ENCODE measurements at places on chromosomes 3 and 15. TPM values are rescaled to one million over a fixed set of nuclear protein-coding genes. Genes with fewer than 3 reads are reported as not detected.

The PAK6 gene
- total RNA-seq, result 6.6 TPM

The GHSR gene
- not detected for total RNA-seq

DNA sequence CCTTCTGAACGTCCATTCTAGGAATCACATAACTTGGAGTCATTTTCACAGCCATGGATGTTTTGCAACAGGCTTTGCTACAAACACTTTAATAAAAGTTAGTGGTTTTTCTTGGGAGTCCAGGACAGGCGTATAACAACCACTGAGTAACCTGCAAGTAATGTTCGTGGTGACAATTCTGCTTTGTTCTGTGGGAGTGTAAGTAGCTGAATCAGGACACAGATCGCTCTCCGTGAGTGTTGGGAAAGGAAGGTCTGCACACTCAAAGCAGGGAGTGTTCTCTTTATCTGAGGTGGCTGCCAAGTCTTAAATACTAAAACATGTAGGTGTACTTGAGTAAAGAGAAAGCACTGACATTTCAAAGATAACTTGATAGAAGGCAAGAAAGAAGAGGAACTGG is 7.9 kb upstream of the BNC1 start:
- DNase-seq, result no peak
- peaks cover 4% of the 10 kb centered on the region for H3K4me1 ChIP-seq

- no peak for DNase-seq
- peaks cover 41% of the 10 kb centered on the region for H3K27me3 ChIP-seq
- peak overlapping the region; percentile 82 for H3K4me3 ChIP-seq
- no peak overlapping the region for H3K27ac ChIP-seq
- H3K36me3 ChIP-seq, result no peaks in the 10 kb centered on the region
- no peaks in the 10 kb centered on the region for H3K4me1 ChIP-seq
Measured at GRCh38 chr3:130517602-130518001, 625 bp downstream of the COL6A6 start.

The CLDN18 gene
- total RNA-seq, result 0.27 TPM

GRCh38 chr3:10411598-10412332 is 90.9 kb upstream of the SEC13 start:
- no peaks in the 10 kb centered on the region for H3K4me1 ChIP-seq
- H3K27me3 ChIP-seq, result no peaks in the 10 kb centered on the region
- no peaks in the 10 kb centered on the region for H3K36me3 ChIP-seq
- no peak for DNase-seq

DNA sequence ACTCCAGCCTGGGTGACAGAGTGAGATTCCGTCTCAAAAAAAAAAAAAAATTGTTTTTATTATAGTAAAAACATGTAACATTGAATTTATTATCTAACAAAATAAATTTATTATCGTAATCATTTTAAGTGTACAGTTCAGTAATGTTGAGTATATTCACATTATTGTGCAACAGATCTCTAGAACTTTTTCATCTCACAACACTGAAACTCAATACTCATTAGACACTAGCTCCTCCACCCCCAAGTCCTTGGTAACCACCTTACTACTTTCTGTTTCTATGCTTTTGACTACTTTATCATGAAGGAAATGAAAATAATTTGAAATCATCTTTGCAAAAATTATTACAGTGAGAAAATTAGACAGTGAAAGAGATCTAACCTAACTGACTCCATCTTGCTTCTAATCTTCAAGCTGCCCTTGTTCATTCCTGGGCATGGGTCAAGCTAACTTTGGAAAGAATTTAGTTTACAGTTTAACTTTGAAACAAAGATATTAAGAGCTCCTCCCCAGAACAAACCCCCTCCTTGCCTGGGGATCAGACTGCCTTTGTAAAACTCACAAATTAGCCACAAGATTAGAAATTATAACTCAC is 15.0 kb upstream of the FYCO1 start:
- H3K27ac ChIP-seq, result no peak overlapping the region
- no peak for DNase-seq
- H3K4me1 ChIP-seq, result no peaks in the 10 kb centered on the region
- H3K36me3 ChIP-seq, result no peaks in the 10 kb centered on the region
- H3K27me3 ChIP-seq, result no peaks in the 10 kb centered on the region

GRCh38 chr3:143307613-143308183 is 188.1 kb downstream of the CHST2 start:
- no peak overlapping the region for H3K27ac ChIP-seq
- no peaks in the 10 kb centered on the region for H3K36me3 ChIP-seq
- H3K4me1 ChIP-seq, result no peaks in the 10 kb centered on the region
- no peak overlapping the region for H3K4me3 ChIP-seq
- DNase-seq, result no peak
- H3K27me3 ChIP-seq, result no peaks in the 10 kb centered on the region

The CHRNA5 gene
- total RNA-seq, result 7.2 TPM

DNA sequence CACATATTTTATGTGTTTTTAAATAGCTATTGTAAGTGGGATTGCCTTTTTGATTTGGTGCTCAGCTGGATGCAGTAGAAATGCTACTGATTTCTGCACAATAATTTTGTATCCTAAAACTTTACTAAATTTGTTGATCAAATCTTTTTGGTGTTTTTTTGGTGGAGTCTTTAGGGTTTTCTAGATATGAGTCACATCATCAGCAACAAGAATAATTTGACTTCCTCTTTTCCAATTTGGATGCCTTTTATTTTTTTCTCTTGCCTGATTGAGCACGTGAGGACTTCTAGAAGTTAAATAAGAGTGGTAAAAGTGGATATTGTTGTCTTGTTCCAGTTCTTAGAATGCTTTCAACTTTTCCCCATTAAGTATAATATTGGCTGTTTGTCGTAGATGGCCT is 51.3 kb downstream of the TLNRD1 start:
- no peak for DNase-seq
- no peak overlapping the region for H3K27ac ChIP-seq
- H3K27me3 ChIP-seq, result no peaks in the 10 kb centered on the region
- H3K36me3 ChIP-seq, result no peaks in the 10 kb centered on the region

DNA sequence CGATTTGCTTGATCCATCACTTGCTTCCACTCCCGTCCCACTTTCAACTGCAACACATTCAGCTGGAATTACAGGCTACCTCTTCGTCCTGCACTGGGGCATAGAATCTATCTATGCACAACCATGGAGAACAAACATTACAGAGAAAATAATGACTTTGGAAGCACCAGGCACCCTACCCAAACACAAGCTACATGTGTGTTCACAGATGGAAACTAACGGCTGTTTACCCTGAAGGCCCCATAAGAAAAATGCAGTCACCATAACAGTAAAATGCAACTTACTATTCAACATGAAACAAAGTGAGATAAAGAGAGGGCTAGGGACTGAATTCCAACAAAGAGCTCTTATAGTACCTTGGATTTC is 496.8 kb downstream of the FOXP1 start:
- no peak overlapping the region for H3K27ac ChIP-seq
- no peaks in the 10 kb centered on the region for H3K4me1 ChIP-seq
- no peak for DNase-seq
- no peaks in the 10 kb centered on the region for H3K36me3 ChIP-seq
- no peaks in the 10 kb centered on the region for H3K27me3 ChIP-seq
- H3K4me3 ChIP-seq, result no peak overlapping the region

All from endodermal cell (in vitro differentiated cells).